ENCODE measurements at places on chromosomes 6 and 20. TPM values are rescaled to one million over a fixed set of nuclear protein-coding genes. Genes with fewer than 3 reads are reported as not detected.
A peak's percentile ranks its signal among the peaks of the same experiment; 100 is the strongest.

GRCh38 chr6:163748036-163748435 lies 333.5 kb downstream of the QKI start:
- DNase-seq, result no peak

SIRPD gene
- not detected for total RNA-seq

GRCh38 chr20:5146099-5146668 lies 19.4 kb downstream of the CDS2 start:
- no peak for DNase-seq

GRCh38 chr20:50387996-50388332 lies 122.2 kb upstream of the PTPN1 start:
- DNase-seq, result peak; percentile 85

TMEM170B gene
- 4.0 TPM for total RNA-seq

DNA sequence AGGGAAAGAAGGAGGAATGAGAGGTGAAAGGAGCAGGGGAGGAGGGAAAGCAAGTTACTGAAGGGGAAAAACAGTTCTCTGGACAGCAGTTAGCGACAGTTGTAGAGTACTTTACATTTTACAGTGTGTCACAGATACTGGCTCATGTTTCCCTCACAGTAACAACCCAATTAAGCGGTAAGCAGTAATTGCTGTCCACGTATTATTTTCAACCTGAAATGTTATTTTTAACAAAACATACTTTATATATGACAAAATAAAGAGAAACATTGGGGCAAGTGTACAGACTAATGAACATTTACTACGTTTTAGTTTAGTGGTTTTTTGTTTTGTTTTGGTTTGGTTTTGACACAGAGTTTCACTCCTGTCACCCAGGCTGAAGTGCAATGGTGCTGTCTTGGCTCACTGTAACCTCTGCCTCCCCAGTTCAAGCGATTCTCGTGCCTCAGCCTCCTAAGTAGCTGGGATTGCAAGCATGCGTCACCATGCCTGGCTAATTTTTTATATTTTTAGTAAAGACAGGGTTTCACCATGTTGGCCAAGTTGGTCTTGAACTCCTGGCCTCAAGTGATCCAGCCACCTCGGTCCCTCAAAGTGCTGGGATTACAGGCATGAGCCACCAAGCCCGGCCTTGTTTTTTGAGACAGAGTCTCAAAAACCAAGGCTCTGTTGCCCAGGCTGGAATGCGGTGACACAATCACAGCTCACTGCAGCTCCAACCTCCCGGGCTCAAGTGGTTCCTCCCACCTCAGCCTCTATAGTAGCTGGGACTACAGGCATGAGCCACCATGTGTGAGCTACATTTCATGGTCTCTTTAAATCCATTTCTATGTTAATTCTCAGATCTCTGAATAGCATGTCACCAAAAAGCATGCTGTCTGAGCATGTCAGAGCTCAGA lies 22.6 kb upstream of the BTN3A2 start:
- no peak for DNase-seq

GRCh38 chr6:119483908-119484307 lies 134.3 kb upstream of the MAN1A1 start:
- no peak for DNase-seq

GRCh38 chr20:59157961-59158541 lies 5.6 kb upstream of the ZNF831 start:
- DNase-seq, result no peak

DNA sequence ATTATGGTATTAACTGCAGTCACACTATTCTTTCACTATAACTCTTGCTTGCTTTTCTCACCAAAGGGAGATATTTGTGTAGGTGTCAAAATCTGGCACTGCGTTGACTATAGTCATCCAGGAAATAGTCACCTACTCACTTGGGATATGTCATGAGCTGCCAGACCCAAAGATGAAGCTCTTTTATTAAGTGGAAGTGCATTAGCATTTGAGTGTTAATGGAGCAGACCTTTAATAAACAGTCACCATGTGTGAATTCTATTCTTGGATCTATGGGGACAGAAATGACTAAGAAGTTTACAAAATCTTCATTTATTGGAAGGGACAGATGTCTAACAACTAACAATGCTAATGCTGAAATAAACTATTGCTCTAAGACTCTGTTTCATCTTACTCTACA lies 130.1 kb upstream of the NEDD9 start:
- no peak for DNase-seq

DNA sequence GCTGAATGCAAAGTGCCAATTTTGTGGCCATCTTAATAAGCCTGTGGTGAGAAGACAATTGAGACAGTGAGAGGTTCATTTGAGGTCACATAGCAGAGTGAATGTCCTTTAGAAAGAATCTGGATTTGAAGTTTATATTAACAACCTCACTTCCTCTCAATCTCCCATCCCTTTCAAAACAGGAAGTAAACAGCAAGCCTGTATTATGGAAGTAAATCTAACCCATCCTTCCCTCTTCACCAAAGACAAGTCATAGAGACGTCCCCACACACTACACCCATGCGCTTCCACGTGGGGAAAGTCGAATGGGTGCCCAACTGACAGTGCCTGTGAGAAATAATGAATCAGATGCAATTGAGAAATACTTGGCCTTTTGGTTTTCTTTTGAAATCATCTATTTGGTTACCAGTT lies 28.8 kb upstream of the CCND3 start:
- peak; percentile 50 for DNase-seq

- DNase-seq, result no peak
Observed at GRCh38 chr6:82989736-82990290, 75.8 kb downstream of the UBE3D start.

GRCh38 chr6:105897131-105897530 lies 189.0 kb upstream of the PRDM1 start:
- DNase-seq, result no peak

- no peak for DNase-seq
Observed at GRCh38 chr6:20681243-20681684, 147.0 kb downstream of the CDKAL1 start.

TLDC2 gene
- not detected for total RNA-seq

HRH3 gene
- not detected for total RNA-seq

DNA sequence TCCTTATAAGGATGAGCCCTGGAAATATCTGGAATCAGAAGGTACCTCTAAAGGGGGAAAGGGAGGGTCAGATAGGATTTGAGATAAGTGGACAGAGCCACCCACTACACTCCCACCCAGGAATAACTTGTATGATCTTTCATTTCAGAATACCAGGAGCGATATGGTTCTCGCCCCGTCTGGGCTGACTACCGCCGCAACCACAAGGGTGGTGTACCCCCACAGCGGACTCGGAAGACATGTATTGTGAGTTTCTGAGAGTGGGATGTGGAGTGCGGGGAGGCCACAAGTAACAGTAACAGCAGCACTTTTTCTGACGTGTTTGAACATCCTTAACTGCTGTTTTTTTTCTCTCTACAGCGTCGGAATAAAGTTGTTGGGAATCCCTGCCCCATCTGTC lies 1.9 kb downstream of the MRPS18B start:
- no peak for DNase-seq

- DNase-seq, result no peak
Observed at GRCh38 chr6:40293060-40293459, 294.1 kb downstream of the LRFN2 start.

DNA sequence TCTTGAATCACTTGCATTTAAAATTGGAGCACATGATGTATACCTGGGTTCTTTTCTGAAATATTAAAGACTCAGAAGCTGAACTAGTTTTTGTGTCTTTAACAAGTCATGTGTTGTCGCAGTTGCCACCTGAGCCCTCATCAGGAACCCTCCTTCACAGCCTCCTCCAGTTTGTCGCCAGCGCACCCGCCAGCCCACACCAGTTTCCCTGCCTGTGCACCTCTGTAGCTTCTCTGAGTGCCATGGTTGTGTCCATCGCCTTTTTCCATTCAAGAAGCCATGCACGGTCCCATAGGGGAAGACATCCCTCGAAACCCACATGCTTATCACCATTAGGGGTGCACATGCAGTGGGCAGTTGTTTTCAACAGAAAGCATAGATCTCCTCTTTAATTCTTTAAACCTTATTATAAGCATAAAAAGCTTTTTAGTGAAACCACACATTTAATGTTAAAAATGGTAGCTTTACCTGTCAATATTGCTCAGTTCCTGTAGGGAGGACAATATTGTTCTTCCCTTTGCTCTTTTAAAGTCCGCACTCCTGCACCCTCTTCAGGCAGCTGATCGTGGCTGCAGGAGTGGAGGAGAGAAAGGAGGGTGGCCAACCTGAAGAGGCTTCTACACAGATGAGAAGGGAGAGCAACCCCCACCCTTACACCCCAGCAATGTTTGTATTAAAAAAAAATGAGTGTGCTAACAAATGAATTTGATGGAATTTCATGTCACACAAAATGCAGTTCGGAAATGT lies 121.9 kb downstream of the CFAP61 start:
- DNase-seq, result no peak

ID1 gene
- total RNA-seq, result 395 TPM

GRCh38 chr6:4489538-4489937 lies 286.7 kb upstream of the CDYL start:
- no peak for DNase-seq

GRCh38 chr6:127855542-127856159 lies 45.2 kb downstream of the THEMIS start:
- peak; percentile 11 for DNase-seq

ATP6V1G2 gene
- 2.3 TPM for total RNA-seq

GRCh38 chr20:7291946-7292345 lies 524.5 kb downstream of the BMP2 start:
- DNase-seq, result no peak

GRCh38 chr6:133977983-133978895 lies 25.2 kb downstream of the TBPL1 start:
- DNase-seq, result peak; percentile 30

DNA sequence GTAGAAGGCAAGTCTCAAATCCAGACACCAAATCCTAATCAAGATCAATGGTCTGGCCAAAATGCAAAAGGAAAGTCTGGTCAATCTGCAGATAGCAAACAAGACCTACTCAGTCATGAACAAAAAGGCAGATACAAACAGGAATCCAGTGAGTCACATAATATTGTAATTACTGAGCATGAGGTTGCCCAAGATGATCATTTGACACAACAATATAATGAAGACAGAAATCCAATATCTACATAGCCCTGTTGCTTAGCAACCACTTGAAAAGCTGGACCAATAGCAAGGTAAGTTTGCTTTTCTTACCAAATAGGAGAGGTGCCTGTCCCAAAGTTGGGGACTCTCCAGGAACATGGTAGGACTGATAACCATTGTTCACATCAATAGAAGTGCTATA lies 2.0 kb downstream of the SEMG2 start:
- no peak for DNase-seq

SULF2 gene
- total RNA-seq, result 23.5 TPM

GRCh38 chr6:41652866-41653652 lies 14.8 kb downstream of the MDFI start:
- no peak for DNase-seq

STX11 gene
- 0.88 TPM for total RNA-seq

DNA sequence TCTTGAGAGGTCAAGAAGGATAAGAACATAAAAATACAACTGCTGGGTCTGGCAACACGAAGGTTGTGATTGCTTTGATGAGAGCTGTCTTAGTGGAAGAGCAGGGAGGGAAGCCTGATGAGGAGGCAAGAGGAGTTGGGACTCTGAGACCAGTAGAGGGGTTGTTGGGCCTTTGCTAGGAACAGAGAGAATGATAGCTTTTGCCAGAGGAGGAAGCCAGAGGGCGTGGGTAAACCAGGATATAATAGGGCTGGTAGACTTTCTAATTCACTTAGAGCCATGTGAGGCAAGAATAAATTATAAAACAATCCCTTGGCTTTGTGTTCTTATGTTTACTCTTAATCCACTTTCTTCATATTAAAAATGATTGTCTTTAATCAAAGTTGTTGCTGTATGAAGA lies 78.6 kb downstream of the RCAN2 start:
- no peak for DNase-seq

DNA sequence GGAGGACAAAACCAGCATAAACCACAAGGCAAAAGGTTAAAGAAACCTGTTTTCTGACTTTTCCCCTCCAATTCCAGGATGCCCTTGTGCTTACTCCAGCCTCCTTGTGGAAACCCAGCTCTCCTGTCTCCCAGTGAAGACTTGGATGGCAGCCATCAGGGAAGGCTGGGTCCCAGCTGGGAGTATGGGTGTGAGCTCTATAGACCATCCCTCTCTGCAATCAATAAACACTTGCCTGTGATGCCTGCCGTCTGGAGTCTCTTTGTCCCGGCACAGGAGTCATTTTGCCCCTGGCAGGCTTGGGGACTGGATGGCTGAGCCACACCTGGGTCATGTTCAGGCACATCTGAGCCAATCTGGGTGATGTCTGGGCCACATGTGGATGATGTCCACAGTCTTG lies 26.6 kb downstream of the BPIFB1 start:
- DNase-seq, result no peak

PRND gene
- total RNA-seq, result 0.10 TPM

TMEM200A gene
- total RNA-seq, result 21.9 TPM

GRCh38 chr6:36724514-36725390 lies 27.1 kb downstream of the RAB44 start:
- DNase-seq, result peak; percentile 60

- DNase-seq, result no peak
Observed at GRCh38 chr6:56448046-56448445, 194.6 kb downstream of the DST start.

DNA sequence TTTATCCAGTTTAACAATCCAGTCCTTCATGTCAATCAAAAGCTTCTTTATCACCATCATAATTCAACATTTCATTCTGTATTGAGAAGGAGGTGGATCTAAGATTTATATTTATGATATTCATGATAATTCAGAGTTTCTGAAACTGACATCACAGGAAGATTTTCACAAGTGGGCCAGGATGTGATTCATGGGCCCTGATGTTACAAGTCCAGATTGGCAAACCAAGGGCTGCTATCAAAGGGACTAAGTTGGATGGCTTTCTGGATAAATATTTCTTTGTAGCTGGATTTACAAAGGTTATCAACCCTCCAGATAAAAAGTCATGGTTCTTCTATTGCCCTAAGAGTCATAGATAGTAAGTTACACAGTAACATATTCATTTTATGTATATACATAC lies 866.5 kb downstream of the KIF16B start:
- no peak for DNase-seq

- no peak for DNase-seq
Observed at GRCh38 chr20:3307078-3307477, 68.1 kb upstream of the SLC4A11 start.
